ENCODE measurements at places on chromosomes 3 and 15. TPM values are rescaled to one million over a fixed set of nuclear protein-coding genes. Genes with fewer than 3 reads are reported as not detected.

The MASP1 gene
- total RNA-seq, result 0.48 TPM

The GNAT1 gene
- total RNA-seq, result not detected

The KLHDC8B gene
- 6.4 TPM for total RNA-seq

The CCR8 gene
- not detected for total RNA-seq

The EXD1 gene
- total RNA-seq, result not detected

The LSM3 gene
- total RNA-seq, result 9.3 TPM

The AHSG gene
- not detected for total RNA-seq

The EOMES gene
- total RNA-seq, result not detected

The ZBBX gene
- 3.5 TPM for total RNA-seq

The MITF gene
- total RNA-seq, result 5.8 TPM
